ENCODE measurements at places on chromosomes 1 and 21.
A peak's percentile ranks its signal among the peaks of the same experiment; 100 is the strongest.

GRCh38 chr1:171748651-171749050 lies 6.8 kb upstream of the VAMP4 start:
- no peak for DNase-seq

DNA sequence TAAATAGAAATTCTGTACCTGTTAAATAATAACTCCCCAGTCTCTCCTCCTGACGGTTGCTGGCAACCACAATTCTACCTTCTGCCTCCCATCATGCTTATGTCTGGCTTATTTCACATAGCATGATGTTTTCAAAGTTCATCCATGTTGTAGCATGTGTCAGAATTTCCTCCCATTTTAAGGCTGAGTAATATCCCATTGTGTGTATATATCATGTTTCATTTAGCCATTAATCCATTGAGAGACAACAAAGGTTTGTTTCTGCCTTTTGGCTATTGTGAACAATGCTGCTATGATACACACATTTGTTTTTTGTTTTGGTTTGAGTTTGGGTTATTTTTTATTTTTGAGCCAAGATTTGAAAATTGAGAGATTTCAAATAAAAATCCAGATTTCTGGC lies 72.0 kb downstream of the LBR start:
- DNase-seq: no peak

GRCh38 chr1:41381692-41382479 lies 20.7 kb downstream of the FOXO6 start:
- no peak for DNase-seq

- DNase-seq: peak; percentile 78
Measured at GRCh38 chr1:10155087-10155712, 55.2 kb upstream of the KIF1B start.

DNA sequence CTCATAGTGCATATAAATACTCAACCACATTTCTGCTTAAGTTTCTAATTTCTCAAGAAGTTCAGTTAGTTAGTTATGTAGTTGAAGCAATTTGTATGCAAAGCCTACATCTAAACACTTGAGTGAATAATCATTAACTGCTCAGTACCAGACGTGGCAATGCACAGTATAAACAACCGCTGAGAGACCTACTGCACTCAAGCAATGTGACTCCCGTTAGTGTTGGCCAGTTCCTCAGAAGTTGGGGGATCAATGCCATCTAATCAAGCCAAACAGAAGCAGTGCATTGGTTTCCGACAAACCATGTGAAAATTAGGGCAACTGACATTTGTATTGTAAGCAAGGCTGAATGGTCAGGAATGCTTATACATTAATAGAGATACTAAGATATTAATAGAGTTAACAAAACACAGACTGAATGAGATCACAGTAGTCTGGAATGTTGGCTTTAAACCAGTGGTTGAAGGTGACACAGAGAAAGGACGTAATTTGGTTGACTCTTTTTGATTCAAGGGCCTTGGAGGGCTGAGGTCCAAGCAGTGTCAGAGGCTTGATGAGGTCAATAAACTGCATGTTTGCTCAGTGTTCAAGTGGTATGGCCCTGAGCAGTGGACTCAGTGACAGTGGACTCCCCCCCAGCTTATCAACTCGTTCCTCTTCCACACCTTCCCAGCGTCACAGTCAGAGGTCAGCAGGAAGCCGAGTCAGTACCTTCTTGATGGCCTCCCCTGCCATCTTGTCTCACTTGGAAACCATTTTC lies 255.5 kb downstream of the CTH start:
- no peak for DNase-seq

- DNase-seq: no peak
Measured at GRCh38 chr1:56975446-56975845, 9.6 kb upstream of the C8B start.

- no peak for DNase-seq
Measured at GRCh38 chr1:207978441-207978840, 67.5 kb upstream of the CD34 start.

GRCh38 chr1:181659321-181659957 lies 176.1 kb downstream of the CACNA1E start:
- no peak for DNase-seq

DNA sequence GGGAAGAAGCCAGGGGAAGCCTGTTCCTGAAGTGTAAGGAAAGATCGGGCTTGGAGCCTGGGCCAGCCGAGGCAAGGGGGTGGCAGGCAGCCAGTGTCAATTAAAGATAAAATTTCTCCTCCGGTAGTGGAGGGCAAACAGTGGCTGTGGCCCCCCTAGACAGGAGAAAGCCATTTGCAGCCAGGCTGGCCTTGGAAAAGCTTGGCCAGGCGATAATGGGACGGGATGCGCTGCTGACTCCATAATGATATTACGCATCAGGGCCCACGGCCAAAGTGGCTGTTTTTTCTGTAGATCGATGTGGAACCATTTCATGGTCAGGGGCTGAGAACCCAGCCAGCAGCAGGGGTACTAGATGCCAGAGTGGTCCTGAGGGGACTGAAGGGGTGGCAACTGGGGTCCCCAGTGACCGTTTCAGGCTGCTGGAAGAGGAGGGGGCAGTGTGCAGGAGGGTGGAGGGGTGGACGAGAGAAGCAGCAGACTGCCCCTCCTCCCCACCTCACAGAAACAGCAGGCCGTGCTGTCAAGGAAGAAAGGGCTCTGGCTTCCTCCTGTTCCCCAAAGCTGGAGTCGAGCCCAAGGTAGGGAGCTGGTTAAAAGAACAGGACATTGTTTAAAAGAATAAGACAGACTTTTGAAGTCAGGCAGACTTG lies 25.2 kb downstream of the KCNC4 start:
- DNase-seq: no peak

DNA sequence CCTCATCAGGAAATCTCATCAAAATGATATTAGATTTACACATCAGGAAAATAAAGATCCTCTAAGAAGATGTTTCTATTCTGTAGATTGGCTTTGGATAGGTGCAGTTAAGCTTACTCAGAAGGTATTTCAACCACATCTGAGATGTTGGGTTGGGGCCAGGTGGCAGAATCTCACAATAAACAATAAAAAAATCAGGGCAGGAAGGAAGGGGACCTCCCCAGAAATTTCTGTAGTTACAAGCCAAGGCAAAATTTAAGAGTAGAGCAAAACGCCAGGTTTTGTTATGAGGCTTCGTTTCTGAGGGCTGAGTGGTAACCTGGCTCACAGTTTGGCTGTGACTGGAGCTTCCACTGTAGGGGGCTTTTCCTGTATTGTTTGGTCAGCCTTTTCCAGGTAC lies 84.8 kb downstream of the HUNK start:
- no peak for DNase-seq

DNA sequence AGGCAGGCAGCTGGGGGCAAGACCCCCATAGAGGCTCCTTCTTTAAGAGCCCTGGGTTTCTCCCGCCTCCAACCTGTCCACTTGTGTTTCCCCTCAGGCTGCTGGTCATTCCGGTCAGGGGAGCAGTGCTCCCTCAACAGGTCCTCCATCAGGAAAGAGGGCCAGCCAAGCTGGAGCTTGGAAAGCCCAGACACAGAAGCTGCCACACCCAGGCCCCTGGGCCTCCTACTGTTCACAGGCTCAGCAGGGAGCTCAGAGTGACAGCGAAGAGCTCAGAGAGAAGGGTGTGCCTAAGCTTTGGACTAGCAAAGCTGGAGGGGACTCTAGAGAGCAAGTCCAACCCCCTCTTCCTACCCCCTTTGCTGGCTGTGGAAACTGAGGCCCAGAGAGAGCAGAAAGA lies 10.3 kb upstream of the CDCP2 start:
- no peak for DNase-seq

DNA sequence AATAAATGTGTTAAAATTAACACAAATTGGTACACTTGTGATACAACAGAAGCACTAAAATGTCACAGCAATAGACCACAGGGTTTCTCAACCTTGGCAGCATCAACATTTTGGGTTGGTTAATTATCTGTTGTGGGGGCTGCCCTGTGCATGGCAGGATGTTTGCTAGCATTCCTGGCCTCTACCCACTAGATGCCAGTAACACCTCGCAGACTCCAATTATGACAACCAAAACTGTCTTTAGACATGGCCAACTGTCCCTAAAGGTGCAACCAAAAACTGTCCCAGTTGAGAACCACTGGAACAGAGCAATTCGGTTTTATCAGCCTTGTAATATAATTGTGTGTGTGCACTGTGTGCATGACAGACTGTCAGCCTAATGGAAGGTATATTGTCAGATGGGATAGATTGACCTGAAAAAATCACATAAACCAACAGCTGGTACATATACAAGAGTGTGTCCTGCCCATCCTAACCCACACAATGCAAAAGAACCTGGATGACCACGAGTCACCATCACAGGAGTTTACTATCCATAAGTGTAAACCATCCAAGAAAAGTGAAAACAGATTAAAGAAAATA lies 13.5 kb upstream of the ERG start:
- no peak for DNase-seq

DNA sequence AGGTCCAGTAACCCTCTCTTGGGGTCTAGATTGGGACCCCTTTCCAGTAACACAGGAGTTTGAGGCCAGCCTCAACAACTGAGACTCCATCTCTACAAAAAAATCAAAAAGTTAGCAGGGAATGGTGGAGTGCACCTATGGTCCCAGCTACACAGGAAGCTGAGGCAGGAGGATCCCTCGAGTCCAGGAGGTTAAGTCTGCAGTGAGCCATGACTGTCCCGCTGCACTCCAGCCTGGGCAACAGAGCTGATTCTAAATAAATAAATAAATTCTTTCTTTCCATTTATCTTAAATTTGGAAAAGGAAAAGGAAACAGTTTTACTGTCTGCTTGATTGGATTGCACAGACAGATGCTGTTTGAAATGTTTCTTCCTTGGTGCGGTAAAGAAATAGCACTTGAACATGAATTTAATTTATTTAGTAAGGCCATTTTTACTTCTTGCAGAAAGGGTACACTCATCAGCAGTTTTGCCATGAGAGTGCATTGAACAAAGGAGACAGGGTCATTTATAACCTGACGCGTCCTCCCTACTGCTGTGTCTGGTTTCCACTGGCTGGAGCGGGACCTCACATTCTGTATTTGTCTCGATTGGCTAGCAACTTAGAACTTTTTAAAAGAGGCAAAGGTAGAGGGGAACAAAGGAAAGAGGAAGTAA lies 37.0 kb upstream of the ZNF496 start:
- DNase-seq: no peak

DNA sequence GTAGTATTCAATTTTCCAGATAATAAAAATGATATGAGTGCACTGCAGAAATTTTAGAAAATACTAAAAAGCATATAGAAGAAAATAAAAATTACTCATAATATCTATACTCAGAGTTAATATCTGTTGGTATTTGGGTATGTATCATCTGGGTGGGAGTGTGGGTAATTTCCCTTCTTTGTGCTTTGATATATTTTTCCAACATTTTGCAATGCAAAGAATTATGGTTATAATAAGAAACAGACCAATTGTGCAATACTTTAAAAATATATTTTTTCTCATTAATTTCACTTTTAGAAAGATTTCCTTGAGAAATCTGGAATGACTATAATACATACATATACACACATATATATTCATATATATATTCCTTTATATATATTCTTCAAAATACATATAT lies 665.7 kb downstream of the ADGRL2 start:
- no peak for DNase-seq

DNA sequence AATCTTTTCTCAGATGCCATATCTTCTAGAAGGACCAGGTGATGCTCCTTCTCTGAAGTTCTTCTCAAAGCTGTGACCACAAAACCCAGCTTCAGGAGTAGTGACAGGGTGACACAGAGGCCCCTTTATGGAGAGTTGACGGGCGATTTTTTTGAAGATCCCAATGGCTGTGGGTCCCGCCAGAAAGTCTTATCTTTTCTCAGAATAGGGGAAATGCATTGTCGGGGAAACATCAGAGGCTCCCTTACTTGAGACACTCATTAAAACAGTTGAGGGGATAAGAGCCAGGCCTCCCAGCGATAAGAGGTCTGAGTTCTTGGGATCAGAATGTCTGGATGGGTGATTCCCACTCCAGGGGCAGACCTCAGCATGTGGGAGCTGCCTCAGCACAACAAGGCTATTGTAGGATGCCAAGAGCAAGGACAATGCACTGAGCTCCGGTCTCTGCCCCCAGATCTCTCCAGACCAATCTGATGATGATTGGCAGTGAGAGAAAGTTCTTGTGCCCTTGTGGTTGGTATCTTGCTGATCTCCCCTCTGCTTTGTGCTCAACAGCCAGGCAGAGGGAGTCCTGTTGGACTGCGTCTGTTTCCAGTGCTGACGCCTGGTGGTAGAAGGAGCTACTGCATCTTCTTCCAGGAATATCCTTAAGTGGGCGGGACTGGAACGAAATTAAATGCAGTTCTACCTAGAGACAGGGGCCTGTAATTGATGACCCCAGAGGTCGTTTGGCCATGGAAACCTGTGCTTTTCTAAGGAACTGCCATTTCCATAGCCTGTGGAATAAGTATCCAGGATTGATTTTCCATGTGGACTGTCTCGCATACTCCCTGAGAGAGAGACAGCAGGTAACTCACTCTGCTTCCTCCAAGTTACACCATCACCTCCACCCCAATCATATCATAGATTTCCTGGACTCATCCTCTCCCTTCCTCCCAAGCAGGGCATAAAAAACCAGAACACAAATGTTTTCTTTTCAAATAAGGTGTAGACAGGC lies 6.8 kb upstream of the ACKR1 start:
- peak; percentile 87 for DNase-seq

- no peak for DNase-seq
Measured at GRCh38 chr1:86748622-86749373, 44.4 kb downstream of the SH3GLB1 start.

- DNase-seq: no peak
Measured at GRCh38 chr1:69524015-69524414, 43.7 kb upstream of the LRRC7 start.

DNA sequence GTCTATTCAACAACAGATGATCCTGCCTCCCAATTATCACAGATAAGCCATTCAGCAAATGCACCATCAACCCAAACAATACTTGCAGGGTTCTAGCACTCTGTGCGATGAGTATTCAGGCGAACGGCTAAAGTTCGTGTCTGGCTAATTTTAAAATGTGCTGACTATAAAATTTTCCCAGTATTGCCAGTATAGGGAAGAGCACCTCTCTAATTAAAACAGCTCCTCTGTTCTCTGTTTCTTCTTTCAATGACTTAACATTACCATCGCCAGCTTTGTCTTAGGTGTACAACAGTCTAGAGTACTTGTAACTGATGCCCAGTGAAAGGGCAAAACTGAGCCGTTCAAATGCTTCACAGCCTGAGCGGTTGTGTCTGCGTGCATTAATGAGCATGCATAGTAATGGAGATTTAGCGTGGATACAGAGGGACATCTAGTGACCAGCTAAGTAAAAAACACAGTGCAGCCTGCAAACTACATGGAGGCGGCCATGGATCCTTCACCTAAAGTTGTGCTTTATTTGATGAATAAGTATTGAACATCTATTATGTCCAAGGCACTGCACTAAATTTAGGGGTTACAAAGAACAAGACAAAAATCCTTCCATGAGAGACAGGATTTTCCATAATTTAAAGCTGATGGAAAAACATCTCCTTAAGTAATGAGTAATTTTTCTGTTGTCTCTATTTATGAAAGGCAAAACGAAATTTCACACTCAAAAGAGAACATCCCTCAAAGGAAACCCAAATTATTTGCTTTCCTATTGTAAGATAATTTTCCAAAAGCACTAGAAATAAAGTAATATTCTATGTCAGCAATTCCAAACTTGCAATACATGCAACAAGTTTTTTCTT lies 120.0 kb downstream of the SETD4 start:
- DNase-seq: peak; percentile 77

Data from myocyte (in vitro differentiated cells).